ENCODE measurements at places on chromosomes 4 and X.

- no peak for DNase-seq
Observed at GRCh38 chrX:11374570-11374969, 81.4 kb downstream of the AMELX start.

DNA sequence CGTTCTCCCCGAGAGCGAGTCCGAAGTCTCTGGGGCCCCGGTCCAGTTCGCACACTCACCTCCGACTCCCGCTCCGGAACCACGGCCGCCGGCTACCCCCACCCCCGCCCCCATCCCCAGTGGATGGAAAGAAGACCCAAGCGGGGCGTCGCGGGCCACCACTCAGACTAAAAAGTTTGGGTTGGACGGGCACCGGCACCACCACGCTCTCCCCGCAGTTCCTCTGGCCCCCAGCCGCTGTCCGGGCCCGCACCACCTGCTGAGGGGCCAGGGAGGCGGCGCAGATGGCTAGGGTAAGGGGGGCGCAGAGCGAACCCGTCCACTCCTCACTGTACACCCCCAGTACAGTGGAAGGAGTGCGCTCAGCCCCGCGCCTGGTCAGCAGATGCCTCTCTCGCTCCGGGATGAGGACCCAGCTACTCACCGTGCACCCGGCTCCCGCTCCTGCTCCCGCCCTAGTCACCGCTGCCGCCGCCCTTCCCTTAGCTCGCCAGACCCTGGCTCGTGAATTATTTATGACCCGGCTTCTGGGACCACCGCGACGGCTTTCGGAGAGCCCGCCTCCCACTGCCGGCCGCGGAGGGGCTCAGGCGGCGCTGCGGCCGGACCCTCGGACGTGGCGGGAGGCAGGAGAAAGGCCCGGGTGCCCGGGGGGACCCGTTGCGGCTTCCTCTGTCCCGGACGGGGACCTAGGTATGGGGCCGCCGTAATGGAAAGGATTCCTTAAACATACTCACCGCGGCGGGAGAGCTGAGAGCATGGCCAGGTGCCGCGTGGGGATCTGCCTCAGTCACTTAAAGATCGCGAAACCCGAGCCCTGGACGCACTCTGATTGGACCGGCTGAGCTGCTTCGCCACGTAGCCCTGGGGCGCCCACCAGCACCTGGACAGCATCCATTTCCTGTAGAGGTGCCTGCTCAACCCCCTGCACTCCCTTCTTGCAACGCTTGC is at the start of gene PROM1:
PROM1 (minus strand) TSS at position 783 of the 951 bp plus-strand sequence. CDS start 8,117 bp downstream, outside the sequence.
- DNase-seq = no peak

- DNase-seq = no peak
Observed at GRCh38 chr4:777520-778262, 48.2 kb downstream of the CPLX1 start.

- DNase-seq = no peak
Observed at GRCh38 chr4:84091266-84091665, 407.8 kb downstream of the NKX6-1 start.

GRCh38 chrX:15500497-15500966 is at the start of gene BMX:
Gene BMX, plus strand, starts transcription at chrX:15500807. Its CDS starts 7,547 bp downstream, at chrX:15508354.
- no peak for DNase-seq

DNA sequence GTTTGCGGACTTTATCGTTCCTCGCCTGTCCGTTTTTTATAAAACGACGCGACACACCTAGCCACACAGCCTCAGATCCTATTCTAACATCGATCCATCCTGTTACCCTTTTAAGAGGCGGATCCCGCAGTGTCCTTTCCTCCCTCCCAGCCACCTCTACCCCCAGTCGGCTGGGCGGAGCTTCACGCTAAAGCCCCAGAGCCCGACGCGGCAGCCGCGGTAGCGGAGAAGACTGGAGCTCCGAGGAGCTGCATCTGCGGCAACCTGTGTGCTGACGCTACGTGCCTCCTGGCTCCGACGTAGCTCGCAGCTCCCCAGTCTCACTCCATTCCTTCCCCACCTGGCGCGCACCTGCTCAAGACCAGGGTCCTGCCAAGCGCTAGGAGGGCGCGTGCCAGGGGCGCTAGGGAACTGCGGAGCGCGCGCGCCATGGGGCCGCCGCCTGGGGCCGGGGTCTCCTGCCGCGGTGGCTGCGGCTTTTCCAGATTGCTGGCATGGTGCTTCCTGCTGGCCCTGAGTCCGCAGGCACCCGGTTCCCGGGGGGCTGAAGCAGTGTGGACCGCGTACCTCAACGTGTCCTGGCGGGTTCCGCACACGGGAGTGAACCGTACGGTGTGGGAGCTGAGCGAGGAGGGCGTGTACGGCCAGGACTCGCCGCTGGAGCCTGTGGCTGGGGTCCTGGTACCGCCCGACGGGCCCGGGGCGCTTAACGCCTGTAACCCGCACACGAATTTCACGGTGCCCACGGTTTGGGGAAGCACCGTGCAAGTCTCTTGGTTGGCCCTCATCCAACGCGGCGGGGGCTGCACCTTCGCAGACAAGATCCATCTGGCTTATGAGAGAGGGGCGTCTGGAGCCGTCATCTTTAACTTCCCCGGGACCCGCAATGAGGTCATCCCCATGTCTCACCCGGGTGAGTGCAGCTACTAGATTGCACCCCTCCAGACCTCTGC is at the start of gene RNF128:
RNF128 (plus strand) TSS at position 217 of the 953 bp plus-strand sequence; CDS start at position 430, 213 bp downstream.
- DNase-seq = no peak

GRCh38 chr4:69058410-69059059 is 37.7 kb upstream of the UGT2B7 start:
- no peak for DNase-seq

- no peak for DNase-seq
Observed at GRCh38 chr4:111466811-111467604, 678.2 kb upstream of the FAM241A start.

GRCh38 chr4:160652790-160653189 is 1511.0 kb downstream of the FSTL5 start:
- no peak for DNase-seq

GRCh38 chr4:98802770-98803198 is 126.1 kb downstream of the EIF4E start:
- no peak for DNase-seq

- no peak for DNase-seq
Observed at GRCh38 chrX:136910565-136911035, 30.1 kb upstream of the RBMX start.

- no peak for DNase-seq
Observed at GRCh38 chrX:42803320-42803719, 25.4 kb upstream of the PPP1R2C start.

DNA sequence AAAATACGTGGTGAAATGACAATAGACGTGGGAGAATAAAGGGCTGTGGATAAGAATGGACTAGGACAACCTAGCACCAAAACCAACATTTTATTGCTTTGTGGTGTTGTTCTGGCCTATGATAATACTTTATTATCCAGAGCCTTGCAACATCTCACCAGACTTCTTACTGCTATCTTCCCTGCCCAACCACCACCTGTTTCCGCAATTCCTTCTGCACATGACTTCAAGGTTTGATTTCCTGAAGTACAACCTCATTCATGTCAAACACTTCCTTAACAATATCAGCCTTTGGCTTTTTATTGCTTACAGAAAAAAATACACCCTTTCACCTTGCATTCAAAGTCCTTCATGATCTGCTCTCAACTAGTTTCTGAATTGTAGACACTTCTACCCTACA is 84.8 kb downstream of the RTL3 start:
- no peak for DNase-seq

GRCh38 chr4:21451032-21451431 is 497.5 kb downstream of the KCNIP4 start:
- DNase-seq = no peak

DNA sequence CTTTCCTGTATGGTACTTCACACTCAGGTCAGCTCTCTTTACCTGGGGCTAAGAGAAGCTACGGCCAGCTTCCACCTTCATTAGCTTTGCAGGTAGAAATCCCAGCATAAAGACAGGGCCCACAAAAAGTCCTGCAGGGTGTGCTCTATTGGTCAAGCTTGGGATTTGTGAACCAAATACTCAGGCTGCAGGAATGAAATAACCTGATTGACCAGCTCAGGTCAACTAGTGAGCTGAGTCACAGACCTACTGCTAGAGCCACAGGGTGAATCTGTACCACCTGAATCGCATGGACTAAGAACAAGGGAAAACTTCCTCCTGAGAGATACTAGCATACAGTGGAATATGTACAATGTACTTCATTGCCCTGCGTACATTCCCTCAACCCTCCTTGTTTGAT is 172.2 kb downstream of the HHIP start:
- no peak for DNase-seq

GRCh38 chr4:147509386-147509785 is 28.5 kb downstream of the EDNRA start:
- DNase-seq = no peak

DNA sequence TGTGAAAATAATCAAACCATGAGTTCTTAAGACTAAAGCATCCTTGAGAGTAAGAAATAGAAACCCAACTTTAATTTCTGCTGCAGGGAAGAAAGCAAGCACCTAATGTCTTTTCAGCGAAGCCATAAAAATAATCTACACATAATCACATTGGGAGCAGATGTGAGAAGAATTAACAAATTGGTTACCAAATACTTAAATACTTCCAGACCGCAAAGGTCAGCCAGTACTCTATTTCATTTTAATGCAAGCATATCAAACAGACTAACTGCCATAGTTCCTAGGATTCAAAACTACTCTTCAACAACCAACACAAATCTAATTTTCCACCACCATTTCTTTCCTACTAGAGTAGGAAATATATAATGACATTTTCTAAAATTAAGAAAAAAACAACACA is 144.8 kb upstream of the SLIT2 start:
- no peak for DNase-seq

DNA sequence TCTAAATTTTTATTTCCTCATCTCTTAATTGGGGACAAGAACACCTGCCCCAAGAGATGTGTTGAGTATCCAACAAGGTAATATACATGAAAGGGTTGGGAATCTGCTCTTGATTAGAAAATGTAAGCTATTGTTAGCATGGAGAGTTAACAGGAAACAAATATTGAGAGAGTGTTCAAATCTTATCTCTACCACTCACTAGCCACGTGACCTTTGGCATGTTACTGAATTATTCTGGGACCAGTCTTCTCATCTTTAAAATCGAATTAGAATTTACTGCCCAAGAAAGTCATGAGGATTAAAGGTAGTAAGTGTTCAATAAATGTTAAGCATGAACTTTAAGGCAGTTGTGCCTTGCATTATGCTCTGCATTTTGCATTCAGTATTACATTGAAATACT is 184.7 kb downstream of the MID1IP1 start:
- DNase-seq = no peak

- DNase-seq = no peak
Observed at GRCh38 chr4:129213692-129214091, 117.7 kb downstream of the C4orf33 start.

- no peak for DNase-seq
Observed at GRCh38 chr4:121071640-121072223, 603 bp downstream of the NDNF start.

- no peak for DNase-seq
Observed at GRCh38 chrX:15391850-15392249, 7.6 kb upstream of the VEGFD start.

DNA sequence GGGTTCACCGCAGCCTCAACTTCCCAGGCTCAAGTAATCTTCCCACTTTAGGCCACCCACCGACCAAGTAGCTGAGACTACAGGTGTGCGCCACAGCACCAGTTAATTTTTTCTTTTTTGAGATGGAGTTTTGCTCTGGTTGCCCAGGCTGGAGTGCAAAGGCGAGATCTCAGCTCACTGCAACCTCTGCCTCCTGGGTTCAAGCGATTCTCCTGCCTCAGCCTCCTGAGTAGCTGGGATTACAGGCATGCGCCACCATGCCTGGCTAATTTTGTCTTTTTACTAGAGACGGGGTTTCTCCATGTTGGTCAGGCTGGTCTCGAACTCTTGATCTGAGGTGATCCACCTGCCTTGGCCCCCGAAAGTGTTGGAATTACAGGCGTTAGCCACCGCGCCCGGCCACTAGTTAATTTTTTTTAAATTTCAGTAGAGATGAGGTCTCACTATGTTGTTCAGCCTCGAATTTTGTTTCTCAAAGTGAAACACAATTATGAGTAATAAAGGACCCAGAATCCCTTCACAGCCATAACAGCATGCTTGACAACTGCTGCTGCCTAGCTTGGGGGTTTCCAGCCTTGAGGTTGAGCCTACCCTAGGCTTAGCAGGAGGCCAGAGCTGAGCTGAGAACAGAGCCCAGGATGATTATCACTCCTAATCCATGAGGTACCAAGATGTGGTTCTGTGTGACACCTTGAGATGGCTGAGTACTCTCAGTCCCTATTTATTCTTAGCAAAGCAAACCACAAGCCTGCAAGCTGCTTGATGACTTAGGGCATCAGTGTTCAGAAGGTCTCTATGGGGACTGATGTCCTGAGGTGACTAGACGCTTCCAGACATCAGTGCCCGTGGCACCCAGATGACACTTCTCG is 41.6 kb upstream of the NKRF start:
- DNase-seq = peak; percentile 84

- DNase-seq = no peak
Observed at GRCh38 chrX:14235004-14235403, 205.3 kb upstream of the GEMIN8 start.

GRCh38 chr4:41471126-41472071 is 66.6 kb upstream of the LIMCH1 start:
- no peak for DNase-seq

- peak; percentile 52 for DNase-seq
Observed at GRCh38 chr4:118968005-118968404, 79.4 kb downstream of the SYNPO2 start.

GRCh38 chr4:4914059-4914820 is 54.8 kb downstream of the MSX1 start:
- DNase-seq = no peak

DNA sequence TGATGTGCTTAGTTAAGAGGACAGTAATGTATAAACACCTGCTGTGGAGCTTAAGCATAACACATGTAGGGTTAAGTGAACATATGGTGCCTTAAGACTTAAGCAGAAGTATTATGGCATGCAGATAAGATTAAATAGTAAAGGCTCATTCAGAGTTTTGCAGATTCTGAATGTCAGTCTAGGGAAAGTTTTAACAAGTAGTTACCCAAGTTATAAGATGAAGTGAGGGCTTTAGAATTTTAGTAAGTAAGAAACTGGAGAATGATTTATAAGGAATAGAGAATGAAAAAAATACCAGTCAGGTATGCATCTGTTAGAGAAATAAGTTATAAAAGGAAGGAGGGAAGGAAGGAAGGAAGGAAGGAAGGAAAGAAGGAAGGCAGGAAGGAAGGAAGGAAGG is 902.1 kb downstream of the TRAM1L1 start:
- DNase-seq = no peak

DNA sequence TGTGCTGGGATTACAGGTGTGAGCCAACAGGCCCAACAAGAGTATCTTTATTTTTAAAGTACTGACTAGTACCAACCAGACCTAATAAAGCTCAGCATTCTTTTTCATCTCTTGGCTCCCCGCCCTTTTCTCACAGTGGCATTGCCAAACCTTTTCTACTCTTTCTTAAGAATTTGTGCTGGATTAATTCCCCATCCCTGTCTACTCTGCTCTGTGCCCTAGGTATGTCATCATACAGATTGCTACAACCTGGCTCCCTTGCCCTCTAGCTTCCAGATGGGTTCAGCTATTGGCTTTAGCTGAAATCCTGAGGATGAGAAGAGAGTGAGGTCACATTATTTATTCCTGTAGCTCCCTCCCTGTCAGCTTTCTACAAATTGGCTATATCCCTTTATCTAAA is 34.9 kb upstream of the CCNI start:
- DNase-seq = no peak

- DNase-seq = no peak
Observed at GRCh38 chrX:16250296-16250695, 83.0 kb downstream of the MAGEB17 start.

All from GM06990 (cell line).